Caki2 (cell line): ENCODE measurements at places on chromosomes 4 and X. TPM values are rescaled to one million over a fixed set of nuclear protein-coding genes. Genes with fewer than 3 reads are reported as not detected.

The FAM149A gene
- total RNA-seq = 44.2 and 47.7 TPM in 2 replicates

The PAGE5 gene
- 6.7 TPM in 1 of 2 replicates, not detected in the other for total RNA-seq

The NEK1 gene
- total RNA-seq = 2.7 and 6.5 TPM in 2 replicates

The SPACA5 gene
- total RNA-seq = not detected in 2 replicates

The IGSF1 gene
- 0.81 TPM in 1 of 2 replicates, not detected in the other for total RNA-seq

The GASK1B gene
- 44.9 and 84.5 TPM in 2 replicates for total RNA-seq

The RAB33A gene
- total RNA-seq = not detected in 2 replicates

The ATP8A1 gene
- total RNA-seq = 0.26 TPM in 1 of 2 replicates, not detected in the other

The NPY1R gene
- total RNA-seq = 11.8 and 16.6 TPM in 2 replicates

The CYSLTR1 gene
- not detected in 2 replicates for total RNA-seq

DNA sequence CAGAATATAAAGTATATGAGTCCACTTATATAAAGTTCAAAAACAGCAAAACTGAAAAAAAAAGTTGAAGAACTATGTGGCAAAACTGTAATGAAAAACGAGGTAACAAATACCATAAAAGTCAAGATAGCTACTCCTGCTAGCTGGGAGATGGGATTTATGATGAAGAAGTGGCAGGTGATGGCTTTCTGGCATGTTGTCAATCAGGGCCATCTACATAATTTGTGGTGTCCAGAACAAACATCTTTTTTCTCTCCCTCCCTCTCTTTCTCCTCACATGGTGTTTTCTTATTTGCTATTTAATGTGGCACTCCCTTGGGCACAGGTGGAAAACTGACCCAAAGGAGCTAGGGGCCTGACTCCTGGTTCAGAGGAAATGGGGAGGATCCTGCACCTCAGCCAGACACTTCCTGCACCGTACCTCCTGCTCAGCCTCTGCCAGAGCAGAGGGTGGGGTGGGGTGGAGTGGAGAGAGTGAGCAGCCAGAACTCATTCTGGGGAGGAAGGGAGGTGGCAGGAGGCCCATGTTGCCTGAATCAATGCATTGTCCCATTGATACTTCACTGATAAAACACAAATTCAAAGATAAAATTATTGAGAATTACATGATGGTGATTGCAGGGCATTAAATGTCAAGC, 5.3 kb upstream of the SAP30 start:
- no peak for DNase-seq

- no peak for DNase-seq
Measured at GRCh38 chrX:39140581-39140980, 339.3 kb downstream of the MID1IP1 start.

DNA sequence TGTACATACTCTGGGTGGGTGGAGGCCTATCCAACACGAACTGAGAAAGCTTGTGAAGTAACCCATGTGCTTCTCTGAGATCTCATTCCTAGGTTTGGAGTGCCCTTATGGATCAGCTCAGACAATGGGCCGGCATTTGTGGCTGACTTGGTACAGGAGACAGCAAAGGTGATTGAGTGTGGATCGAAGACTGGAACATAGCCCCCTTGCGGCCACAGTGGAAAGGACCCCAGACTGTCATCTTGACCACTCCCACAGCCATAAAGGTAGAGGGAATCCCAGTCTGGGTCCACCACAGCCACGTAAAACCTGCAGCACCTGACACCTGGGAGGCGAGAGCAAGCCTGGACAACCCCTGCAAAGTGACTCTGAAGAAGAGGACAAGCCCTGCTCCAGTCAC, 598.0 kb upstream of the AADAT start:
- DNase-seq = no peak

GRCh38 chrX:150224676-150225075, 138.4 kb upstream of the MAMLD1 start:
- DNase-seq = no peak

GRCh38 chr4:11548597-11549082, 119.9 kb upstream of the HS3ST1 start:
- DNase-seq = no peak

DNA sequence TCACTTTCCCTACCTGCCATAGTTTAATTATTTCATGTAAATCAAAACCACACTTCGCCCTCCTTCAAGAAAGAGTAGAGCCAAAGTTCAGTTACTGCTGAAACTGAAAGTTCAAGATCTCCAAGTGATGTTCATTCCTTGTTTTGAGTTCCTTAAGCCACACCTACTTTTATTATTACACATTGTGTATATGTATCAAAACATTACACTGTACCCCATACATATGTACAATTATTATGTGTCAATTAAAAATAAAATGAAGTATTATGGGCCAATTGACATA, 892.3 kb upstream of the NDST4 start:
- DNase-seq = no peak

DNA sequence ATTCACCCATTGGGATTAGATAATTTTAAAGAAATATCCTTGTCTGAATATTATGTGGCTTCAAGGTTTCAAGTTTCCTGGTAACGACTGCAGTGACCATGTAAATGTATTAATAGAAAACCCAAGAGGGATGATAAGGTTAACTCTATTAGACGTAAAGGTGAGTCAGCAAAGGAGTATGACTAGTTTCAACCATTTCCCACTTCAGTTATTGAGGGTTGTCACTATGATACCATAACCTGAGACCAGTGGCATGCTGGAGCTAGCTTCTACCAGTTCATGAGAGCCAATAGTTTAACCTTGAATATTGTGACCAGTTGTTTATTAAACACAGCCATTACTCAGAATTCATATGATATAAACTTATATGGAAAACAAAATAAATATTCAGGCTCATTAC, 270.1 kb downstream of the TMA16 start:
- DNase-seq = peak; percentile 5

DNA sequence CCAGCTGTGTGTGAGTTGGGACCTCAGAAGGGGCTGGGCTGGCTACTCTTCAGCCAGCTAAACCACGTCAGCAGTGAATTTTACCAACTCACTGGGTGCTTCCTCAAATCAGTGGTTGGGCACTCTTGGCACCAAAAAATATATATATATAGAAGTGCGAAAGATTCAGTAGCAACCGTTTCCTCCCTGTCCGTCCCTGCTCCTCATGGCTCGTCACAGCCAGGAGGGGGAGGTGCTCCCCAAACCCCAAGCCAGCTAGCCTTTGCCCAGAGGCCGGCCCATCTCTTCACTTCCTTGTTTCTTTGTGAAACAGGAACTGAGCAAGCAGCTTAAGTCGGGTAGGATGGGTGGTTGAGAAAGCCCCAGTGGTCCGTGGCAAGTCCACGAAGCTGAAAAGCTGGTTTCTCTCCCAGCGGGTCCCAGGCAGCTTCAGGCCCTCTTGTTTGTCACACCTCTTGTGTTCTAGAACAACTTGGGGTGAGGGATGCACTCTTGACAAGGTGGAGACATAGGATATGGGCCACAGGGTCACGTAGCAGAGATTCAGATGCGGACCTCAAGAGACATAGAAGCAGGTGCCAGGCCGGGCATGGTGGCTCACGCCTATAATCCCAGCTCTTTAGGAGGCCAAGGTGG, 6.8 kb upstream of the SASH3 start:
- no peak for DNase-seq

GRCh38 chr4:141391293-141391692, 170.6 kb downstream of the ZNF330 start:
- DNase-seq = peak; percentile 4

DNA sequence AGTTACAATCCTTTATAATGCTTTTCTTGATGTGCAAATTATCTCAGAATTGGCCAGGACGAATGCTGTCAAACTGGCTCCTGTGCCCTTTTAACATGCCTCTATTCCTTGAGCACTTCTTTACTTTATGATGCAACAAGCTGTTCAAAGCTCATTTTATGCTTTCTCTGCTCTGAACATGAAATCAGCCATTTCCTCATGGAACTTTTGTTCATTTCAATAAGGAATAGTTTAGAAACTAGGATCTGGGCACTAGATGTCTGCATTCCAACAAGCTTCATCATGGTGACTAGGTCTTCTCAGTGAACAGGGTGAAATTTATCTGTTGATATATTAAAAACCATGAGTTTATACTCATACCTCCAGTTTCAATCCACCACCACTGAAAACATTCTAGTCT, 87.3 kb upstream of the TEX13A start:
- no peak for DNase-seq

DNA sequence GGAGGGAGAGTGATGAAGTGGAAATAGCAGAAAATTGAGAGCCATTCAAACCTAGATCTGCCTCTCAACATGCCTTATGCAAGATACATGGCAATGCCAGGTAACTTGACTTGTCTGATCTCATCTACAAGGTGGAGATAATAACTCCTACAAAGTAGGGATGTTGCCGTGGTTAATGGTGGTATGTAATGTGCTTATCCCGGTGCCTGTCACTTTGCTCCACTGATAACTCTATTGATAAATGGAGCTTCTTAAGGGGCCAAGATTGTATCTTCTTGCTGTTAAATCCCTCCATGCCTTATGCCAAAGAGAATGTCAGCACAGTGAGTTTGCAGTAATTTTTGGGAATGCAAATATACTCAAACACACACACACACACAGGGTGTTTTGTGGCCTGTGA, 355.8 kb downstream of the MAPK10 start:
- DNase-seq = no peak

DNA sequence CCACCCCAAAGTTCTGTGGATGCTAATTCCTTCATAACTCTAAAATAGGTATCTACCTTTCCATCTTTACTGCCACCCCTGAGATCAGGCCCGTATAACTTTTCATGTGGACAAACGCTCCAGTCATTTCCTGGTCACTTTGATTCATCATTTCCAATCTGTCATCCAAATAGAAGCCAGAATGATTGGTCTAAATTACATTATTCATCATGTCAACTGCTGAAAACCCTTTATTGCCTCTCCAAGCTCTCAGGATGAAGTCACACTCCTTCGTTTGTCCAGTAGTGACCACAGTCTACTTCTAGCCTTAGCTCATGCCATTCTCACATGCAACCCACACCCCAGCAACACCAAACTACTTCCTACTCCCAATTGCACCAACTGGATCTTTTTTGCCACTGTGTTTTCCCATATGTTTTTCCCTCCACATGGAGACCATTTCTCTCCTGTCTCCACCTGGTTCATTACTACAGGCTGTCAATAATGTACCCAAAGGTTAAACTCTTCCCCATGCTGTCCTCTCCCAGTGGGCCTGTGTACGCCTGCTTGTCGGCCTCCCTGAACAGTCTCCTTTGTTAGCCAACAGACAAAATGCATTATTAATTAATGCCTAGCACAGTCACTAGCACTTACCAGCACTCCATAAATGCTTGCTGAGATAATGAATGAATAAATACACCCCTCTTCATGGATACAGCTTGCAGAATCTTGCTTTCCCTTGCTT, 382.6 kb upstream of the NOCT start:
- DNase-seq = no peak

DNA sequence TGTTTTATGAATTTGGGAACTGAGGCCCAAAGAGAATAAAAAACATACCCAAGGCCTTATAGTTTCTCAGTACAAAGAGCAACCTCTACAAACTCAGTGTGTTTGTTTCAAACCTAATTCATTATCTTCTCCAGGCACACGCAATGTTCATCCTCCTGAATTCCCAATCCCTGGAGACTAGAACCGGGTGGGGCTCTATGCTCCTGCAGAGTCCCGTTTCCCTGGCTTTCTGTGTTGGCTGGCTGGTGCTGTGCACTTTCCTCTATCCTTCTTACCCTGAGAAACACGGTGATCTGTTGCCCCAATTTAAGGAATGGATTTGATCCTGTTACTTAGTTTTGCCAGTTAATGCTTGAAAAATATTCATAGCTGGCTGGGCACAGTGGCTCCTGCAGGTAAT, 63.9 kb downstream of the FGFBP1 start:
- DNase-seq = no peak

DNA sequence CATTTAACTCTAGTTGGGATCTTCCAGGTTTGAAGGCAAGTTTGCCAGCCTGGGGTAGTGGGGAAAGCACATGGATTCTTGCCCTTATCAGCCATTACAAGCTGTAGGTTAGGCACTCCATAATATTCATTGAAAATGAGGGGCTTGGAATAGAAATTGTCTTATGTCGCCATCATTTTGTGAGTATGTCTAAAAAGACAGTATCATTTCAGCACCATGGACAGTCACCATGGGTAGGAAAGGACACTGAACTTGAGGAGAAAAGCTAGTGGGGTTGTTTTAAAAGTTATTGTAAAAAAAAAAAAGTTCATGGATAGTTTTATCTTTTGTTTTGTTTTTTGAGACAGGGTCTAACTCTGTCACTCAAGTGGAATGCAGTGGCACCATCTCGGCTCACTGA, 356.1 kb downstream of the HNRNPD start:
- DNase-seq = peak; percentile 17

GRCh38 chr4:105662935-105663675, 45.4 kb downstream of the INTS12 start:
- DNase-seq = no peak

GRCh38 chrX:153225438-153226098, 46.5 kb downstream of the MAGEA1 start:
- no peak for DNase-seq

DNA sequence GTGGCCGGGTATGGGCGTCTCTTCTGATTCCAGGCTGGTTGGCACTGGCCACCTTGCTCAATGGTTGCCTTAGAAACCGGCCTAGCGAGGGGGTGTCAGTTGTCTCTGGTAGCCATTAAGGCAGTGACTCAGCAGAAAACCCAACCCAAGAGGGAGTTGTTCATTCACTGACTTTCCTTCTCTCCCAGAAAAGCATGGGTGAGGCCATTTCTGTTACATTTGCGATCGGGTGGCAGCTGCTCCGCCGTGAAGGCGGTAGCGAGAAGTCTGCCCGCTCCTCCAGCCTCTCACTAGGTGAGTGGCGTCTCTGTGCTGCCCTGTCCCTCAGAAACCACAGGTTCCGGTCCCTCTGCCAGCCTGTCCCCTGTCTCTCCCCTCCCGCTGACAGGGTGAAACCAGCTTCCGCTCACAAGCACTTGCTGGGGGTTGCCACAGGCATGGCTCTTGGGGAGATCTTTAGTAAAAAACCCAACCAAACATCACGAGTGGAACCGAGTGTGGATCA, 17.4 kb downstream of the IRAK1 start:
- DNase-seq = peak; percentile 38

DNA sequence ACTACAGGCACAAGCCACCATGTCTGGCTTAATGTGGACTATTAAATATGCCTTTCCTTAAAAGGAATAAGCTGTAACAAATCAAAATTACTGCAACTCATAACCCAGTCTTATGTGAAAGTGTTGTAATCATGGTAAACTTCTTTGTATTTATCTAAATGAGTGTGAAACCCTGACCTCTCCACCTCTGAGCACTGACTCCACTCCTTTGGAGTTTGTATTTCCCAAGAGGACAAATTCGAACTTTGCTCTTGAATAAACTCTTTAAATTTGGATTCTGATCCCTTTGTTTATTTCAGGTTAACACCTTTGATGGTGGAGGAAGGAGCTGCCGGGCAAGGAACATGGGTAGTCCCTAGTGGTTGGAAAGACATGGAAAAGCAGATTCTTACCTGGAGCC, 48.3 kb upstream of the FAM9A start:
- no peak for DNase-seq

DNA sequence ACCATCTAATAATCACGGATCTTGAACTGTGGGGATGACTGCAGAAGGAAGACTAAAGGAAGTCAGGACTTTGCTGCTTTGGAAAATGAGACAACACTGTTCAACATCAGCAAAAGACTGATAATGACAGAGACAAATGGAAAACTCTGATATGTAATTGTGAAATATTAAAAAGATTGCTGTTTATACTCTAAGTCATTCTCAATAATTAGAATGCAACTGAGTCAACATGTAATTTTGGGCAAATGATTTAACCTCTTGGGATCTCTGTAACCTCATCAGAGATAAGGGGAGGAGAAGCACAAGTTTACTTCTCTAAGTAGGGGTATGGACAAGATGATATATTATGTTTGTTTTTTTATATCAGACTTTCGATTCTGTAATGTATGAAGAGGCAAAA, 121.9 kb downstream of the GASK1B start:
- no peak for DNase-seq
